ENCODE measurements at places on chromosomes 5 and 9.

DNA sequence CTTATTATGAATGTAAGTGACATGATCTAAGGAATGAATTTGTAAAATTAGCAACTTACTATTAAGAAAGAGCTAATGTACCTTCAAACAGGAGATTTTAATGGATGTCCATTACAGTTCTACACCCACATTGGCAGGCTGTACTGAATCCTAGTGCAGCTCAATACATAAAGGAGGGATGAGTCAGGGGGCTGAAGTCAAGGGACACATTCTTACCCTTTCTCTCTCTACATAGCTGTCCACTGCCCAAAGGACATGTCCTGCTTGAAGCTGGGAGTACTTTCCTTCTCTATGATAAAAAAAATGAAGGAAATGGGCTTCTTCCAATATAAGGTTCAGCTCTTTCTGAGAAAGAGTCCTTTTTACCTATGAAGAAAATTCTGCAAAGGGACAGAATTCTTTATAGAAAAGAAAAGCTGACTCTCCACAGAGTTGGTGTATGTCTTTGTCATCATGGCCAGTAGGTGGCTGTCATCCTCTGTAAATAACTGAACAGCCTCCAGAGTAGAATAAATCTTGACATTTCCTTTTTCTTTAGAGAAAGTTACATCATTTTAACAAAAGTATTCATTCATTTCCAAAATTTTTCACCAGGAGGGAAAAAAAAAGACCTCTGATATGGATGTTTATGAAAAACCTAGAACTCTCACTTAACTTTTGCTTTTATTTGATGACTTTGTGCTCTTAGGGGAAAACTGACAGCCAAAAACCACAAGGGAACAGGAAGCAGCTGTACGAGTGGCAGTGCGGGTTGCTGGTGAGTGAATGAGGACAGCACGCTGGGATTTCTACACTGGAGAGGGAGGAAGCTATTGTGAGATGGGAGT is 13.1 kb upstream of the IFNA14 start:
- peak; percentile 65 for DNase-seq

- no peak for DNase-seq
These were observed 14.1 kb downstream of the UCK1 start for GRCh38 chr9:131516930-131517329.

DNA sequence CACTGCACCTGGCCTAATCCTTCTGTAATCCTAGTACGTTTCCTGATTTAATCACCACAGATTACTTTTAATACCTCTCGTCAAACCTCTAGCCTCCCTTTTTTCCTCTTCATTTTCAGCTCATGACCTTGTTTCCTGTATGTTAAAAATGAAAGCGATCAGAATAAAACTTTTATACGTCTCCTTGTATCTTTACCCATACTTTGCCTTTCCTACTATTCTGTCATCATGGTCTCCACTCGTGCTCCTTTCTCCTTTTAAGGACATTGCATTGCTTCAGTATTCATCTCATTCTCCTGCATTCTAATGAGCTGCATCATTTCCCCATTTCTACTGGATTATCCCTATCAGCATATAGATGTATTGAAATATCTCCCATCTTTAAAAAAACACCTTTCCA is 8.5 kb downstream of the CDC42SE2 start:
- DNase-seq: no peak

DNA sequence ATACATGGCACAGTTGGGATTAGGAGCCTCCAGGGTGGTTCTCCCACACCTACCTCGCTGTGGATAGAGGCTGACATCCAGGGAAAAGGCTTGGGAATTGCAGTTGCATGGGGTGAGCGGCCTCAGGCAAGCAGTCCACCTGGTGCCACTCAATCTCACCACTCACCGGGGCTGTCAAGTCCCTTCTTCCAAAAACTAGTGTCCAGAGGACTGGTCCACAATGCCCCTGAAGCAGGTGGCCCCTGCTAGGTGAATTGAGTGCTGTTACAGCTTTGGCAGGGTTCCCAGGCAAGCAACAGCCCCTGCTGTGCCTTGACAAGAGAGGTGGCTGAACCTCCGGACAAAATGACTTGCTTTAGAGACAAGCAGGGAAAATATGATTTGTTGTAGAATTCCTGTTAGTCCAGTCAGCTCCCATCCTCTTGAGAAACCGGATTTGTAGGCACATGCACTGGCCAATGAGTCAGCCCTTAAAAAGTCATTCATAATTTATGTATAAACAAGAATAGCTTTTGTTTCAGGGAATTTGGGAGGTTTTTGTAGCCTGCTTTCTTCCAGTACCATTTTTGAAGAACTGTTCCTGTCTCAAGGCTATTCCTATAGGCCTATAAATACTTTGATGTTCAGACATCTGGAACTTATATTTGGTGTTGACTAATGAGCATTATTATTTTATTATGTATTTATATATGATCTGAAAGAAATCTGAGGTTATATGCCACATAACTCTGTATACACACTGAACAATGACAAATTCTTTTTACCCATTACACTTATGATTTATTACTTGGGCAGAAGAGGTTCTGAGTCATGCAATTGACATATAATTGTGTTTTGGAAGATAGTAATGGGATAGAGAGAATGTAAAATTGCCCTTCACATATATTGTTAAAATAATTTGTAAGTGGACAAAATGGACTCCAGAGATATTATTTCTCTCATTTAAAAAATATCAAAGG is 411.1 kb downstream of the ACTL7B start:
- peak; percentile 11 for DNase-seq

DNA sequence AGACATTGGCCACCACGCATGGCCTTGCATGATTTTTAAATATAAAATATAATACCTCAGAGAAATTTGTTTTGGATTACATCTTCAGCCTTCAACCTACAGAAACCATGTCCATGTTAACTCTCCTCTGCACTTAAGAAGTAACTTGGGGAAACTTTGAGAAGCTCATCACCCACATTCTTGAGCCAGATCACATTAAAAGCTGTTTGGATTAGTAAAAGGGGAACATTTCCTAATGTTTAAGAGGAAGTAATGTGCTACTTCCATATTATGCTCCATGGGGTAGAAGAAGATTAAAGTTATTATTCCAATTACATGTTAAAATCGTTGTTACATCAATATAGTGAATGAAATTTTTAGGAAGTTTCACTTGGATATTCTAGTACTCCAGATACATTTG is 10.4 kb upstream of the CEP120 start:
- DNase-seq: no peak

DNA sequence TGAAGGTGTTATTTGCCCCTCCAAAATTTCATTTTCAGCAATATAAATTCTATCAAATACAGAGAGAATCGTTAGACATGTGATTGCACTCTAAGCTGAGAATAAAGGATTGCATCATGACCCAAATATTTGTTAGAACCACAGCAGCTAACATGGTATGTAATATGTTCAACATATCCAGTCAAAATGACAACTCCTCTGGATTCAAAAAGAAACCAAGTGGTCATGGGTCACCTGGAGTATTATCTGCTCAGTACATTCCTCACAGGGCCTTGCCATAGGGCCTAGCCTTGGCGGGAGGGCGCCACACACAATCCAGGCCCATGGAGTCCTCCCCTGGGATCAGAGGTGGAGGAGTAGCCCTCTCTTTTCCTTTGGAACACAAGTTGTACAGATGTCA is 179.2 kb downstream of the HSD17B3 start:
- no peak for DNase-seq

- no peak for DNase-seq
These were observed 5.1 kb upstream of the PHYKPL start for GRCh38 chr5:178237431-178238312.

DNA sequence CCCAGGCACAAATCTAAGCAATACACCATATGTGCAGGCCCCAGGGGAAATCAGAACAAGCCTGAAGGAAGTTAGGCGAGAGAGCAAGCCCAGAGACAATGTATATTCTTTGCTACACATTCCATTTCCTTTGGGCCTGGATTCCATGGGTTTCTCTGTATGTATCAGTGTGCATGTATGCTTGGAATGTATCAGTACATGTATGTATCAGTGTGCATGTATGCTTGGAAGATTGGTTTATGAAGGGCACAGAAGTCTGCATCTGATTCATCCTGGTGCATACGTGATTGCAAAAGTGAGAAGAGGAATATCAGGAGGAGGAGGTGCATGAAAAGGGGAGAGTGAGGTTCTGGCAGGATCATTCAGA is 232.6 kb upstream of the ANKRD55 start:
- no peak for DNase-seq

DNA sequence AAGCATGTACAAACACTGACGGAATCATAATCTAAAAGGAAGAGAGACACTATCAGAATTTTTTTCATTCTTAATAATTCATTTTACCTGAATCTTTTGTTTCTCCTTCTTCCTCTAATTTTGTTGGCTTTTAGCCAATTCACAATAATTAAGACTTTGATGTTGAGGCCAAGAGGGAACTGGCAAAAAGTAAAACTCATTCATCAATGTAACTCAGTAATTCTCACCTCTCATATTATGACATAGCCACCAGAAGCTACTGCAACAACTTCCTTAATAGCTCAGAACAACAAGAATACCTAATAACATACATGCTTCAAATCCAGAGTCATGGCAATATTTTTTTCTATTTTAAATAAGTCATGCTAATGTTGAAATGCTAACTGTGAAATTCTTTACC is 64.5 kb downstream of the MCTP1 start:
- no peak for DNase-seq

- DNase-seq: no peak
These were observed 28.4 kb upstream of the GPR150 start for GRCh38 chr5:95591490-95591901.

GRCh38 chr5:149161026-149161687 is 19.9 kb downstream of the ABLIM3 start:
- no peak for DNase-seq

DNA sequence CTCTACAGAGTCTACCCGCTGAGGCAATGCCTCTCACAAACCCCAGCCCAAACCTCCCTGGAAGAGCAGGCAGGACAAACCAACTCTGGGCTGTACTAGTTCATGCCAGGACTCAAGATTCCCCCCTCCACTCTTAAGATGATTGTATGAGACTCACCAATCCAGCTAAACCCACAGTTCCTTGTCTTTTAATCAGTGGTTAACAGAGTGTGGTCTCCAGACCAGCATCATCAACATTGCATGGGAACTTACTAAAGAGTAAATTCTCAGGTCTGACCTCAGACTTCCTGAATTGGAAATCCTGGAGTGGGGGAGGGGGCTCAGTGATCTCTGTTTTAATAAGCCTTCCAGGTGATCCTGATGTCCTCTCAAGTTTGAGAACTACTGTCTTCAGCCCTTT is 240.9 kb downstream of the GAS1 start:
- DNase-seq: no peak

GRCh38 chr5:120465436-120465961 is 1.4 kb downstream of the PRR16 start:
- DNase-seq: peak; percentile 73

GRCh38 chr9:128118971-128119665 is 8.4 kb downstream of the PTGES2 start:
- DNase-seq: no peak

DNA sequence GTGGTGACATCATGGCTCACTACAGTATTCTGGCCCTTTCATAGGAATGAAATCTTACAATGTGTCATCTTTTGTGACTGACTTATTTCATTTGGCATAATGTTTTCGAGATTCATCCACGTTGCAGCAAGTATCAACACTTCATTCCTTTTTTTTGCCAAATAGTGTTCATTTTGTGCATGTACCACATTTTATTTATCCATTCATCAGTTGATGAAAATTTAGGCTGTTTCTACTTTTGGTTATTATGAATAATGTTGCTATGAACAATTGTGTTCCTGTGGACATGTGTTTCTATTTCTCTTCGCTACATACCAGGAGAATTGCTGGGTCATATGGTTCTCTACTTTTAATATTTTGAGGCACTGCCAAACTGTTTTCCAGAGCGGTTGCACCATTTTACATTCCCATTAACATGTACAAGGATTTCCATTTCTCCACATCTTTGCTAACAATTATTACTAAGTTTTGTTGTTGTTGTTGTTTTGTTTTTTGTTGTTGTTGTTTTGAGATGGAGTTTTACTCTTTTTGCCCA is 43.5 kb downstream of the RMI1 start:
- no peak for DNase-seq

DNA sequence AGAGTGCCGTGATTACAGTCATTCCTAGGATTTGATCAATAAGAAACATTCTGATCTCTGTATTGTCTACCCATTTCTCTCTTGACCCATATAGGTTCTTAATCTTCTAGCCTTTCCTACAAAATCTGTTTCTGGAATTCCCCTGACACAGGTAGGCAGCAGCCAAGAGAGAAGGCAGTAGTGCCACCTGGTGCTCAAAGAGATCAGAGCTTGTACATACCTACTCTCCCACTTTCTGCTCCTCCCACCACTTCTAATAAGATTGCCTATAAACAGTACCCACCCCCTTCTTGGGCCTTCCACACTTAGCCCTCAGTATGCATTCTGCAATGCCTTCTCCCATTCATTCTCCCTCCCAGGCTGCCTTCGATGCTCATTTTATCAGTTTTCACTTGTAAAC is 117.4 kb upstream of the RORB start:
- peak; percentile 70 for DNase-seq
